ENCODE measurements at places on chromosomes 2 and 18.

GRCh38 chr2:186274936-186275575, 211.0 kb upstream of the ZC3H15 start:
- no peak for DNase-seq

DNA sequence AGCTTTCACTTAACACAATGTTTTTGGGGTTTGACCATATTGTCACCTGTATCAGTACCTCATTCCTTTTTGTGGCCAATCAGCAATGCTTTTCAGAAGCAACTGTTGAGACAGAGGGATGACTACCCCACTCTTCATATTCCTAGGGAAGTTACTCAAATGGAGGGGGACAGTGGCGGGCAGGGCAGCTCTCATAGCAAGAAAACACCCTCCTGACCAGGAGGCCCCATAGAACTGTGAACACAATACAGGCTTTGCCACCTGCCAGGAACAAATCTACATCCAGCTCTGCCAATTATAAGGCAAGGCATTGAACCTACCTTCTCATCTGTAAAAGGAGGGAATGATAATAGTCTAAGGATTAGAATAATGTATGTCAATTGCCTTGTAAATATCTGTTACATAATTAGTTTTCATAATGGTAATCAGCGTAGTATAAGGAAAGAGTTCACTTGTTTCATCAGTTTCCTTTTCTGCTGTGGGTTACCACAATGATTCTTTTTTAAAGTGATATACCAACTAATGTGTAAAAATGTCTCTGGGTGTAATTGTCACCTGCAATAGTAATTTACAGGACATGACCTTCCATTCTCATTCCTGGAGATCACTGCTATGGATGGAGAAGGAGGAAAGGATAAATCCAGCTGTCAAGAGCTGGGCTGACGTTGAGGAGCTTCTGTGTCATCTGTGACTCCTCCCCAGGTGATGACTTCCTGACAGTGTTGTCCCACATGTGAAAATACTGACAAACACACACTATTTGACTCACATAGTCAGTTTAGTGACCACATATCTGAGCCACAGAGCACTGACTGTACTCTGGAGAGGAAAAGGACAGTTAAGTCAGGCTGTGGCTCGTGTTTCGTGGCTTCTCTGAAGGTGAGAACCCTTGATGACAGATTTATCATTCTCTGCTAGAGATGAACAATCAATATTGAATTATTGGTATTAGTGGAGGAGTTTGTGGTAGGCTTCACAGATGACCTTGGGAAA, 13.5 kb downstream of the ALPK2 start:
- DNase-seq: peak; percentile 63

DNA sequence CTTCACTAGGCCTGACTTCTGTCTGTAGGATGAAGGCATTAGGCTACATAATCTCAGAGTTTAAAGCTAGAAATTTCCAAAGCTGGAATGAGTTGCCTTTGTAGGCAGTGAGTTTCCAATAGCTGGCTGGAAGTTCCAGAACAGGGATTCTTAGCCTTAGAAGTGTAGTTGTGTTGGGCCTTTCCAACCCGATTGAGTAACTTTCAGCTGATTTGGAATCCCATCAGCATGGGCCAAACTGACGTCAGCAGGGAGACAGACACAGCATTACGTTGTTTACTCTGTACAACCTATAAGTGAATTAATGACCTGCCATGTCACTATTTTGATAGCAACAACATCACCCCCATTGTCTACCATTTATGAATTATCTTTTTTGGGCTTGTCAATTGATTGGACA, 56.9 kb downstream of the SETBP1 start:
- DNase-seq: no peak

- DNase-seq: no peak
These were observed 38.3 kb upstream of the ATP6V1B1 start for GRCh38 chr2:70897203-70897976.

GRCh38 chr2:96091711-96092572, 24.4 kb downstream of the ADRA2B start:
- no peak for DNase-seq

- no peak for DNase-seq
These were observed 273 bp upstream of the NXPH2 start for GRCh38 chr2:138780446-138780880.
